ENCODE measurements at places on chromosomes 11 and 22.

DNA sequence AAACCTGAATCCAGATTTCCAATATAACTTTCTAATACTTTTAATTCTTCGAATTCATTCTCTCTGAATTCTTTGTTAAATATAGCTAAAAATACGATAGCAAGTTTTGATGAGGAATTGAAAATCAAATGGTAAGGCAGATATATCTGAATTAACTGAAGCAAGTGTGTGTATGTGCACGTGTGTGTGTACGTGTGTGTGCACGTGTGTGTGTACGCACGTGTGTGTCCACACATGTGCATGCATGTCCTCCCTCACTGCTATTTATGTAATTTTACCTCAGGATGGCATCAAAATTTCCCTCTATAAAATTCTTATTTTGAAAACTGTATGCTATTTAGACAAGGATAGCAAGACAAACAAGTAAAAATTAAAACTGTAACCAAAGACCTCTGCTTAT is 961.3 kb upstream of the CNTN5 start:
- no peak for DNase-seq

DNA sequence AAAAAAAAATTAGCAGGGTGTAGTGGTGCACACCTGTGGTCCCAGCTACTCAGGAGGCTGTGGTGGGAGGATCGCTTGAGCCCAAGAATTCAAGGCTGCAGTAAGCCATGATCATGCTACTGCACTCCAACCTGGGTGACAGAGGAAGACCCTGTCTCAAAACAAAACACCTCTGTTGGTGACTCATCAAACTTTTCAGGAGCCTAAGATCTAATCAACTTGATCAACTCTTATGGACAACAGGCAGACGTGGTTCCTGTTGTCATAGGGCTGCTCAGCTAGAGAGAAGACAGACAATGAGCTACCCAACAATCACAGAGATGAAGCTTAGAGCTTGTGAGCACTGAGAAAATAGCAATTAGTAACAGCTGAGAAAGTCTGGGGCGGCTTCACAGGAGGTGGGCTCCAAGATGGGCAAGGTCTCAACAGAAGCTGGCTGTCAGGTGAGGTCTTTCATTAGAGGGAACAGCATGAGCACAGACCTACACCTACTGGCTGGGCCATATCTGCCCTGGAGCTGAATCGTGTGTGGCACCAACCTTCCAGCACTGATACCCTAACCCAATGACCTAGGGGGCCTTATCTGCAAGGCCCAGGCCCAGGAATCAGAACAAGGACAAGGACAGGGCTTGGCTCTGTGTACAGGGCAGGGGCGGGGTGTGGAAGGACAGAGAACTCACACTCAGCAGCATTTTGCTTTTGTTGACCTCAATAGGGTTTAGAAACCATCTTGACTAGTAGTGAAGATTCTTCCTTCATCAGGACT is 7.2 kb upstream of the UCP3 start:
- no peak for DNase-seq

GRCh38 chr11:12137938-12138731 is 27.7 kb downstream of the MICAL2 start:
- DNase-seq, result no peak

DNA sequence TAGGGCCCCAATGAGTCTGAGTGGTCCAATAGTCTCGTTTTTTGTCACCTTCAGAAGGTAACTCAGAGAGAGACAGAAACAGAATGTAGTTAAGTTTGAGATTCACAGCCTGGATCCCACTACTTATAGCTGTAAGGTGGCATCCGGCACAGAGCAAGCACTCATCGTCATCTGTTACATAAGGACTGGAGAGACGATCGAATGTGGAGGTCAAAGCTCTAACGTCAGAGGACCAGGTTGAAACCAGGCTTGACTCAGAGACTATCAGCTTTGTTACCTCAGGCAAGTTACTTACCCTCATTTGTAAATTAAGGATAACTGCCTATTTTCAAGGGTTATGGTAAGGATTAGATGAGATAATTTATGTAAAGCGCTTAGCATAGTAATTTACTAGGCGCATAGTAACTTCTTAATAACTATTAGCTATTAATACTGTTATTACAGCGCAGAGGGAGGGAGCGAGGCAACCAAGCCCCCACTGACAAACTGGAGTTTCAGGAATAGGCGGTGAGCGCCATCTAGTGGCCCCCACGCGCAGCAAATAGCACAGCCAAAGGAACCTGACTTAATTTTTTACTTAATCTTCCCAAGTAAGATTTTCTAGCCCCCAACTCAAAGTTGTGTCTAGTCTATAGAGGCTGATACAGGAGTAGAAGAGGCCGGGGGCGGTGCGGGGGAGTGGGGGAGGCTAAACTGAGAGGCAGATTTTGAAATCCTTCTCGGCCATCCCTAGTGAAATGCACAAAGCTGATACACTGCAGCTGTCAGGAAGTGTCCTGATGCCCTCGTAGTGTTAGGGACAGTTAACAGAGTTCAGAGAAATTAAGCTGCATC is 29.0 kb upstream of the API5 start:
- no peak for DNase-seq

- DNase-seq, result peak; percentile 22
These were observed 98.6 kb downstream of the KIF18A start for GRCh38 chr11:28009388-28009787.

GRCh38 chr11:120931057-120931779 is 92.7 kb upstream of the TBCEL start:
- no peak for DNase-seq

DNA sequence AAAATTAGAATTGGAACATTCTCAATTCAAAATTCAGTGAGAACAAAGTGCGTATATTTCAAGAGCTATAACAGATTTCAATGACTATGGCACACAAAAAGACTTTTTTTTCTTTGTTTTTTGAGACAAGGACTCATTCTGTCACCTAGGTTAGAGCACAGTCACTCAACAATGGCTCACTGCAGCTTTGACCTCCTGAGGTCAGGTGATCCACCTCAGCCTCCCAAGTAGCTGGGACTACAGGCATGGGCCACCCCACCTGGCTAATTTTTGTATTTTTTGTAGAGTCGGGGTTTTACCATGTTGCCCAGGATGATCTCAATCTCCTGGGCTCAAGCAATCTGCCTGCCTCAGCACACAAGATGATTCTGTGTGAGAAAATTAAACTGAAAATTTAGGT is 51.5 kb downstream of the PIK3C2A start:
- DNase-seq, result no peak

DNA sequence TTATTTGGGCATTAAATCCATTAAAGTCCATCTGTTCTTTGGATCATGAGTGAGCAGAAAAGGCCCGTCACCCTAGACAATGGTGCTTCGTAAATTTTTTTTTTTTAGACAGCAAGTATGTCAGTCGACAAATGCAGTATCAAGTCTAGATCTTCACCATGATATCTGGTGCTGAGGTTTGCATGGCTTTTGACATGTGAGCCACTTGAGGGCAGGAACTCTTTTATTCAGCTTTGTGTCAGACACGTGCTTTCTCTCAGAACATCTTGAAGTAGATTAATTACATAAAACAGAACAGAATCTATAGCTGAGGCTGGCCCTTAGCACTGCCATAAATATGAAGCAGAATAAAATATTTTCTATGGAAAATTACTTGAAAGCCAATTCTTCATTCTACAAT is 62.9 kb upstream of the CARD18 start:
- DNase-seq, result no peak

DNA sequence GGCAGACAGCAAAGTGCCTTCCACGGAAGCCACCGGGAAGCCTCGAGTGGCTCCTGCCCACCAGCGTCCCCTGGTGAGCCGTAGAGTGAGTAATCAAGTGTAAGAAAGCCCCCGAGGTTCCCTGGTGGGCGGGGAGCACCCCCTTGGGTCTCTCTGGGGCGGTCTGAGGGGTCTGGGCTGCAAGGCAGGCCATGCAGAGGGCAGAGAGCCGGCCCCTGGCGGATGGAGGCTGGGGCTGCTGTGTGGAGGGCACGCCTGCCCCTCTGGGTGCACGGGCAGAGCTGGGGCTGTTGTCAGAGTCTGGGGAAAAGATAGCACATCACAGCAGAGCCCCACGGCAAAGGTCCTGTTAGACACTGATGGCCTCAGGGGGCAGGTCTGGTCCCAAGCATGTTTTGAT is 25.7 kb upstream of the MYRF start:
- no peak for DNase-seq

- peak; percentile 73 for DNase-seq
These were observed 668.0 kb downstream of the ETS1 start for GRCh38 chr11:127919206-127920000.

DNA sequence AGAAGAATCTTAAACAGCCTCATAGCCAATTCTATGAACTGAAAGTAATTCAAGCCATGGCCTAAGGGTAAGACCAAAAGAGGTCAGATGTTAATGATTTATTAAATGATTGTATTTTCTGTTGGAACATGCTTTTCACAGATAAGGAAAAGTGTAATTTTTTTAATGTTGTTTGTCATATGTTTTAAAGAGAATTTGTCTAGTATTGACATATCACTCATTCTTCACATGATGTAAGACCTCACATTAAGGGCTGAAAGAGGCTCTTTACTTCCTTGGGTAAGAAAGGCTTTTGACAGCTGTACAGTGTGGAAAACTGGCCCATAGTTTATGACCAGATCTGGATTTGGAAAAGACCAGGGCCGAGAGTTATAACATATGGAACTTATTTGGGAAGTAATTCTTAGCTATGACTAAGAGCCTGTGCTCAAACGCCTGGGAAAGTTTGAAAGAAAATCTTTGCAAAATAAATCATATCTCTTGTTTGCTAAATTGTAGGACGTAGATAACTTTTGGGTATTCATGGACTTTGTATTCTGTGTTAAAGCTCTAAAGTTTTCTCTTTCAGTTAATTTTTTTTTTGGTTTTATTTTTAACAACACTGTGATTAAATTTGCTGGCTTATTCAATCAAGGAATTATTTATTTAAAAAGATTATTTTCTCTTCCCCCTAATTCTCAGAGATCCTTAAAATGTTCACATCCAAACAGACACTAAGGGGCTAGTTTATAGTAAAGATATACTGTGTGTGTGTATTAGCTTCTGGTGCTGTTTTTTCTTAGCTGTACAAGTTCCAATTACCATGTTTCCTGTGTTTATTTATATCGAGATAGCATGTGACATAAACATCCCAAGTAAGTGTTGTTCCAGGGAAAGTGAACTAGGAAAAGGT is 162.2 kb downstream of the ARHGAP42 start:
- no peak for DNase-seq

- DNase-seq, result no peak
These were observed 59.4 kb downstream of the DDI1 start for GRCh38 chr11:104095791-104096190.

- DNase-seq, result no peak
These were observed 506.8 kb downstream of the BRD1 start for GRCh38 chr22:49320714-49321476.

DNA sequence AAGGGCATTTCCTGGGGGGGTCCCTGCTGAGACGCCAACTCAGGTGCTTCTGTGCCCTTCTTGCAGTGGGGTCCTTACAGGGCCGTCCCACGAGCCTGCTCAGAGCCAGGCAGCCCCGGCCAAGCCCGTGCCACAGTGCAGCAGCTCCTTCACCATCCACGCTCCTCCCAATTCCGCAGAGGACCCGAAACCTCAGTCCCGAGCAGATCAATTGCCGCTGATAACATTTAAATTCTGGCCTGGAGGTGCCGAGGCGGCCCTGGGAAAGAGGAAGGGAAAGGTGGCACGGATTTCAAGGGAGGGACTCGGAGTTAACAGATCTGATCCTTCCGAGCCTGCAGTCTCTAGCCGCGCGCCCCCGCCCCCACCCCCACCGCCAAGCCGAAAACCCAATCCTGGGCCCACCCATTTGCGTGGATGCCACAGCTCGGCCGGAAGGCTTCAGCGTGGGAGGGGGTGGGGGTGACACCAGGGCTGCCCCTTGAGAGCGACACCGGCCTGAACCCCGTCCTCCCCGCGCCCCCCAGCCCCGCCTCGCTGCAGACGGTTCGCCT is 32.3 kb upstream of the JAM3 start:
- DNase-seq, result no peak

DNA sequence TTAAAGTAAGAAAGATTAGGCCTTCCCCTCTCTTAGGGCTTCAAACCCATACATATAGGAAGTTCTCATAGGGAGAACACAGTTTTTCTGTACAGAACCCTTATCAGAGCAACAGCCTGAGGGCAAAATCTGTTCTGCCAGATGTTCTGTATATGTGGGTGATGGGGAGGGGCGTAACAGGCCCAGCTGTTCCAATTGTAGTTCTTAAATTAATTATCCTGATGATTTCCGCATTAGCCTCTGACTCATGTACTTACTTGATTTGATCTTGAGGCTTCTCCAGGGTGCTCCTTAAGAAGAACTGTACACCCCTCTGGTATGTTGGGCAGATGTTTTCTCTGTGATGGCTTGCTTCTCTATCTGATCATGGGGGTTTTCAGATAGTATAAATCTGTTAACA is 123.1 kb upstream of the C11orf87 start:
- DNase-seq, result no peak

DNA sequence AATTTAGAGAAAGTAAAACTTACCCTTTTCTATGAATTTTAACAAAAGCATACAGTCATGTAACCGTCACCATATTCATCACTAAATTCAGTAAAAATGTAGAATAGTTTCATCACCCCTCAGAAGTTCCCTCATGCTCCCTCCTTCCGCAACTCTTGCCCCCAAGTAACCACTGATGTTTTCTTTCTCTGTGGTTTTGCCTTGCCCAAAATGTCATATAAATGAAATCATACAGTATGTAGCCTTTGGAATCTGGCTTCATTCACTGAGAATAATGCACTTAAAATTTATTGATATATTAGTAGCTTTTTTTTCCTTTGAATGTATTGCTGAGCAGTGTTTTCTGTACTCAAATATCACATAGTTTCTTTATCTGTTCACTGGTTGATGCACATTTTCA is 60.1 kb downstream of the DCUN1D5 start:
- DNase-seq, result peak; percentile 60

DNA sequence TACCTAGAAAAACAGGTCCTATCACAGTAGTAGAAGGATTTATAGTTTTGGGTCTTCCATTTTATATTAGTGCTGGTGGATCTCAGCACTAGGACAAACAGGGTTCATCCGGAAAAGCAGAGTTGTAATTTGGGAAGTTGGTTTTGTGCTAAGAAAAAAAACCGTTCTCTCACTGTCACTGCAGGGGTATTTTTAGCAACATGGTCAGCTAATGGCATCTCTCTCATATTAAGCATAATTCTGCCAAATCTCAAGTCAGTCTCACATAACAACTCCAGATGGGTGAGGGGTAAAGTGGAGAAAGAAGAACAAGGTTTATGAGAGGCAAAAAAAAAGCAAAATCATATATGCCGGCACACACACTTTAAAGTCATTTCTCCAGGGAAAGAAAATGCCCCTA is 51.6 kb upstream of the GDPD4 start:
- no peak for DNase-seq

- no peak for DNase-seq
These were observed 53.0 kb downstream of the LARGE1 start for GRCh38 chr22:33867118-33867866.

Measured in non-pigmented ciliary epithelial cell (primary cell).